ENCODE measurements at places on chromosomes 16 and 17. TPM values are rescaled to one million over a fixed set of nuclear protein-coding genes. Genes with fewer than 3 reads are reported as not detected.

TLCD1 gene
- 15.6 TPM for total RNA-seq

NT5C3B gene
- 77.1 TPM for total RNA-seq

C16orf92 gene
- not detected for total RNA-seq

OR3A3 gene
- not detected for total RNA-seq

RPRML gene
- 1.8 TPM for total RNA-seq

ACE gene
- total RNA-seq, result 7.6 TPM

RHBDL3 gene
- total RNA-seq, result 5.8 TPM

ARL4D gene
- 20.3 TPM for total RNA-seq

ABCA8 gene
- total RNA-seq, result not detected

IGFALS gene
- total RNA-seq, result not detected

DNA sequence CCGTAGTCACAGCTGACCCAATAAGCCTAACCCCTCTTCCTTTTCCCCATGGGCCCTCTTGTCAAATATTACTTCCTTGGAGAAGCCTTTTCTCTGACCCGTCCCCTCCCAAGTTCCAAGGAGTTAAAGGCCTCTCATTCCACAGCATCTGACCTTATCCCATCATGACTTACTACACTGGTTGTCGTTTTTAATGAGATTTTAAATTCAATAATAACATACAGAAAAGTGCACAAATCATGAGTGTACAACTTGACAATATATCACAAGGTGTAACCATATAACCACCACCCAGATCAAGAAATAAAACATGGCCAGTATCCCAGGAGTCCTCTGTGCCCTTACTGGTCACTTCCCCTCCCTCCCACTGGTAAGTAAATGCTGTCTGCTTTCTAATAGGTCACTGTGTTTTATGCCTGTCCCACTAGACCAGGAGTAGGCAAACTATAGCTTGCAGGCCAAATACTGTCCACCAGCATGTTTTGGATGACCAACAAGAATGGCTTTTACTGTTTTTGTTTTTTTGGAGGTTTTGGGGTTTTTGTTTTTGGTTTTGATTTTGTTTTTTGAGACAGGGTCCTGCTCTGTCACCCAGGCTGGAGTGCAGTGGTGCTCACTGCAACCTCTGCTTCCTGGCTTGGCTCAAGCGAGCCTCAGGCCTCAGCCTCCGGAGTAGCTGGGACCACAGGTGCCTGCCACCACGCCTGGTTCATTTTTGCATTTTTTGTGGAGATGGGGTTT is 1.2 kb upstream of the FDXR start:
- peak; percentile 63 for DNase-seq

- peak; percentile 97 for DNase-seq
Observed at GRCh38 chr17:77429969-77430752, 289.4 kb downstream of the SEC14L1 start.

DNA sequence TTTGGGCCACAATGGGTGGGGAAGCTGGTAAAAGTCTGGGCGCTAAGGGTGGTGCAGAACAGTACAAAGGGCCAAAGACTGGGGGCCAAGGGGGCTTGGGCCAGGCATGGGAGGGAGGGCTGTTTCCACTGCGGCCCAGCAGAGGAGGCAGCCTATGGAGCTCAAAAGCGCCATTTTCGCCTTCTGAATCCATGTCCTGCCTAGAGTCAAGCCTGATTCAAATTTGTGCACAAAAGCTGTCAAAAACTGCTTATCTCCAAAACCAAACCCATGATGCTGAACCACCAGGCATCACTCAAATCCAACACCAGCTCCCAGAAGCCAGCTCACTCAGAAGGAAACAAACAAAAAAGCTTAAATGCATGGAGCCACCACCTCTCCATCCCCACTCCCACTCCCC is 16.0 kb downstream of the COG7 start:
- DNase-seq, result no peak

GRCh38 chr16:622920-623280 is 7.9 kb upstream of the WFIKKN1 start:
- peak; percentile 87 for DNase-seq

- DNase-seq, result peak; percentile 64
Observed at GRCh38 chr17:67359960-67360791, 6.2 kb downstream of the PSMD12 start.

DNA sequence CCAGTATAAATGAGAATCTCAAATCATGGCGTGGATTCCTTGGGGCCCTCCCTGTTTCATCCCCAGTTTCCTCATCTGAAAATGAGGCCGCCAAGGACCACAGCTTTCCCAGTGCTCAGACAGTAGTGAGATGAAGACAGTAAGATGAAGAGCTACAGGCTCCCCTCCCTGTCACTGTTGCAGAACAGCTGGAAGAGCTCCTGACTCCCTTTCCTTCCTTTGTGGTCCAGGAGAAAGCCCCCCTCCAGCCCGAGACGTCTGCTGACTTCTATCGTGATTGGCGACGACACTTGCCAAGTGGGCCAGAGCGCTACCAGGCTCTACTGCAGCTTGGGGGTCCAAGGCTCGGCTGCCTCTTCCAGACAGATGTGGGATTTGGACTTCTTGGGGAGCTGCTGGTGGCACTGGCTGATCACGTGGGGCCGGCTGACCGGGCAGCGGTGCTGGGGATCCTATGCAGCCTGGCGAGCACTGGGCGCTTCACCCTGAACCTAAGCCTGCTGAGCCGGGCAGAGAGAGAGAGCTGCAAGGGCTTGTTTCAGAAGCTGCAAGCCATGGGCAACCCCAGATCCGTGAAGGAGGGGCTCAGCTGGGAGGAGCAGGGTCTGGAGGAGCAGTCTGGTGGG is 3.0 kb upstream of the EFTUD2 start:
- DNase-seq, result no peak

DNA sequence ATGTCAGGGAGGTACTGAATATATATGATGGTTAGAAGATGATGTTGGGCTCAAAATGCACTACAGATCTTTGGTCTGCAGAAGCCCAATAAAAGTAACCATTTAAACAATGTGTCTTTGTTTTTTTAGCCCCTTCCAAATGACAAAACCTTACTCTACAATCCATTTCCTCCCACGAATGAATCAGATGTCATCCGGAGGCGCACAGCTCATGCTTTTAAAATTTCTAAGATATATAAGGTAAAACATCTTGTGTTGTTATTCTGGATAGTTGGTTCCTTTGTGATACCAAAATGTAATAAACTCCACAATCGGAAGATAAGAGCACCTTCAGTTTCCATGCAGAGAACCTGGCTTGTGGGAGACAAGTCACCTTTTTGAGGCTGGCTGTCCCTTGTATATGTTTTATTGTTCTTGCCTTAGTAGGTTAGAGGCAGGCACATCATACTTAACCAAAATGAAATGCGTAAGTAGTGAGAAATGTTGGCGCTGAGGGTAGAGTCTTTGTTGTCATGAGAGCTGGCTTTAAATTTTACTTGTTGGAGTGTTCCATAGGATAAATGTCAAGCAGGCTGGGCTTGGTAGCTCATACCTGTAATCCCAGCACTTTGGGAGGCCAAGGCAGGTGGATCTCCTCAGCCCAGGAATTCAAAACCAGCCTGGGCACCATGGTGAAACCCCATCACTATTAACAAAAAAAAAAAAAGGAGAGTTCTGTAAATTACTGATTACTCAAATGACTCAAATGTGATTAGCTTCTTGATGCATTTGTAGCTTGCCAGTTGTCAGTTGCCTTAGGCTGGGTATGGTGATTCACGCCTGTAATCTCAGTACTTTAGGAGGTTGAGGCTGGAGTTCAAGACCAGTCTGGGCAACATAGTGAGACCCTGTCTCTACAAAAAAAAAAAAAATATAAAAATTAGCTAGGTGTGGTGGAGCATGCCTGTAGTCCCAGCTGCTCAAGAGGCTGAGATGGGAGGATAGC is 19.7 kb upstream of the SNTB2 start:
- DNase-seq, result no peak

DNA sequence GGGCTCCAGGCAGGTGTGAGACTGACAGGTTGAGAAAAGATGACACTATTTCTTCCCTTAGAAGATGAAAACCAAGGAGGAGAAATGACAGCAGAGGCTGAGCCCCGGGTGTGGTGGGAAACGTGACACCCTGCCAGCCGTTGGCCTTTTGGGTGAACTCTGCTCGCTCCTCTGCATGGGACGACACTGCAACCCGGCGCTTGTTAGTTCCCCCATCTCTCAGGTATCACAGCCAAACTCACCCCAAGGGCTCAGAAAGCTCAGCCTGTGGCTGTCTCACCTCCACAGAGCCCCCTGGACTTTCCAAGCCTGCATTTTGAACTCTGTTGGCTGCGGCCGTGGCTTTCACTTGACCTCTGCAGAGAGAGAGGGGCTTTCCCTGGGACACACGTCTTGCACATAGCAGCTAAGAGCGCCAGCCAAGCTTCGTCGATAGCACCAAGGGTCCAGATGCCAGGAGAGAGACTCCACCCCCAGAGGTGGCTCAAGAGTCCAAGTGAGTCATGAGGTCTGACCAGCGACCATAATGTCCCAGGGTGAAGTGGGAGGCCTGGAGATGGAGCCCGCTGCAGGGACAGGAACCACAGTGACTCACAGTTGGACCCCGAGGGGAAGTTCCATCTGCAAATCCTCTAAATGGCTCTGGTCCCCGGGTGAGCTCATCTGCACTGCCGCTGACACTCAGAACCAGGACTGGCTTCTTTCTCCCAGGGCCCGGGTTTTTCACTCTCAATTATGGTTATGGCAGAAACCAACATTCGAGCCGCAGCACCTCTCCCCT is 301.9 kb downstream of the SOX9 start:
- DNase-seq, result no peak

- peak; percentile 35 for DNase-seq
Observed at GRCh38 chr17:44933824-44934744, 13.5 kb downstream of the KIF18B start.

DNA sequence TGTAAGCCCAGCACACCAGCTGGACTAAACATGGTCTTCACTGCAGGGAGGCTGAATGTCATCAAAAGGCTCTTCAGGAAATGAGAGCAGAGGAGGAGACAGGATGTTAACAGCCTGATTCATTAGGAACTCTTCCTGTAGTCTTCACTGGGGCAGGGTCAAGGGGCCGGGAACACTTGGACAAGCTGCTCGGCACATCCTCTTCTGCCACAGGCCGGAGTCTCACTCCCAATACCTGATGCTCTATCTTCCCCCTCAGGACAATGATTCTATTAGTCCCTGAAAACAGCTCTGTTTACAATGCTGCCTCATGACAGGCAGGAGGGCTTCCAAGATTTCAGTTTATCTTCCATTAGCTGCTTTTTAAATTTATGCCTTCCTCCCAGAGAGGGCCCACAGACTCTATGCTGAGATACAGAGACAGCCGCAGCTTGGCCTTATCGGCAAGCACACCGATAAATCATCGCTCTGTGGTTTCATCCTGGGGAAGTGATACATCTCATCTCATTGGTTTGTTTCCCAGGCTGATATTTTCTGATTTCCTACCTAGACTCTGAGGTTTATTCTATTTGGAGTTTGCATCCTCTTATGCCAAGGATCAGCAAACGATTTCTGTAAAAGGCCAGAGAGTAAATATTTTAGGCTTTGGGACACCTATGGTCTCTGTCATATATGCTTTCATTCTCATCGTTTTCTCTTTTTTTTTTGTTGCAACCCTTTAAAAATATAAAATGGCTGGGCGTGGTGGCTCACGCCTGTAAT is 214.0 kb upstream of the ASIC2 start:
- no peak for DNase-seq

DNA sequence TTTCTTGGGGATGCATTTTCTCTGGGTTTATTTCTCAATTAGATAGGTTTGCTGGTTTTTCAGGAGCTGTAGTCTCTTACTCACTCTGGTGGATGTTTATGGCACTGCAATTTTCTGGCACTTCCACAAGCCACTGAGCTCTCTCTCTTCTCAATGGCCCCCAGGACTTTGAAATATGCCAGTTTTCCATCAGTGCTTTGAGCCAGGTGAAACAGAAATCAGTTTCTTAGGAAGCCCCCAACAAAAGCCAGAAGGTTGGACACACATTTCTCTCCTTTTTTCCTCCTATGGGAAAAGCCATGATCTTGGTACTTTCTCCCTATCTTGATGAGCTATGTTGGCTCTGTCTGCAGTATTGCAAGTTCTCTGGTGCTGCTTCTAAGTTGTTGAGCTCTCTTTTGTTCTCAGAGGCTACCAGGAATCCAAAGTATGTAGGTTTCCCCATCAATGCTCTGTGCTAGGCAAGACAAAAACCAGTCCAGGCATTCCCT is 90.7 kb upstream of the SMIM36 start:
- peak; percentile 51 for DNase-seq

GRCh38 chr16:9176547-9177418 is 85.3 kb downstream of the HAPSTR1 start:
- no peak for DNase-seq

- DNase-seq, result no peak
Observed at GRCh38 chr16:47488051-47488450, 26.9 kb downstream of the PHKB start.

DNA sequence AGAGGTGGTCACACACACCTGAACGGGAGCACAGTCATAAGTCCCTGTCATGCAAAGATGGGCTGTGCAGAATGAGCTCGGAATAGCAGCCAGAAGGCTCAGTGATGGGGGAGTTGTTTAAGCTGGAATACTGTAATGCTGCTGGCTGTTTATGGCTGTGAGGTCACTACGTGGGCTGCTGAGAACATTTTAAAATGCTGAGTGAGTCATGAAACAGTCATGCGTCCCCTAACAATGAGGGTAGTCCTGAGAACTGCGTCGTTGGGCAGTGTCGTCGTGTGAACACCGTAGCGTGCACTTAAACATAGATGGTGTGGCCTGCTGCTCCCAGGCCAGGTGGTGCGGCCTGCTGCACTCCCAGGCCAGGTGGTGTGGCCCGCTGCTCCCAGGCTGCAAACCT is 39.7 kb downstream of the TBCD start:
- DNase-seq, result no peak
